ENCODE measurements at places on chromosomes 2 and 18.

- no peak for DNase-seq
Measured at GRCh38 chr2:187569042-187569441, 14.8 kb upstream of the TFPI start.

DNA sequence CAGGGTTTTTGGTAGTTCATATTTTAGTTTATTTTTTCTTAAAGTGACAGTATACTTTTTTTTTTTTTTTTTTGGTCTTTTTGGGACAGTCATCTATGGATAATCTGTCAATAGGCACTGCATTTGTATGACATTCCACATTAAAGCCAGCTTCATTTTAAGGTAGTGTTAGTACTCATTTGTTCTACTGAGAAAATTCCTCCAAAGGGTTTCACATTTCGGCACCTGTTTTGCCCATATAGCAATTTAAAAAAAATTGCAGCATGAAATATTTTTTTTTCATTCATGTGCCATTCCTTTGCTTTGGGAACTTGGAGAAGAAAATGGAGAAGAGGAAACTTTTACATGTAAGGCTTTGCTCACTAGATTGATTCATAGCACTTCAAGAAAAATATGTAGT is 276.3 kb upstream of the TCF4 start:
- no peak for DNase-seq

DNA sequence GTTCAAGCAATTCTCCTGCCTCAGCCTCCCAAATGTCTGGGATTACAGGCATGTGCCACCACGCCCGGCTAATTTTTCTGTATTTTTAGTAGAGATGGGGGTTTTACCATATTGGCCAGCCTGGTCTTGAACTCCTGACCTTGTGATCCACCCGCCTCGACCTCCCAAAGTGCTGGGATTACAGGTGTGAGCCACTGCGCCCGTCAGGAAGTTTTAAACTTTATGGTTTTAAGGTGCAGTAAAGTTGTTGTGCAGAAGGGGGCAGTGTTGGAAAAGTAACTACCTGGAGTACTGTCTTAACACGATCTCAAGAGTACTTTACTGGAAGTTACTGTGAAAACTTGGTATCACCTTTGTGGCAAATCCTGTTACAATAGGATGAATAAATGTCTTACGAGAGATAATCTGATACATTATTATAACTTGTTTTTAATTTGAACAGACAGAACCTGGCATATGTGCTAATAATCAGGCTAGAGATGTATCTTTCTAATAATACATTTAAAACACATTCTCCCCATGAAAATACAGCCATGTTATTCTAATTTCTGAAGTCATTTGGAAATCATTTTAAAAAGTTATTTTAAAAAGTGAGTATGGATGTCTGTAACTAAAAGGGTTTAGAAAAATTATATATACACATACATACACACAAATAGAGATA is 10.8 kb downstream of the SPDYA start:
- DNase-seq, result peak; percentile 59

GRCh38 chr2:201969938-201970785 is 63.5 kb upstream of the FZD7 start:
- peak; percentile 84 for DNase-seq

DNA sequence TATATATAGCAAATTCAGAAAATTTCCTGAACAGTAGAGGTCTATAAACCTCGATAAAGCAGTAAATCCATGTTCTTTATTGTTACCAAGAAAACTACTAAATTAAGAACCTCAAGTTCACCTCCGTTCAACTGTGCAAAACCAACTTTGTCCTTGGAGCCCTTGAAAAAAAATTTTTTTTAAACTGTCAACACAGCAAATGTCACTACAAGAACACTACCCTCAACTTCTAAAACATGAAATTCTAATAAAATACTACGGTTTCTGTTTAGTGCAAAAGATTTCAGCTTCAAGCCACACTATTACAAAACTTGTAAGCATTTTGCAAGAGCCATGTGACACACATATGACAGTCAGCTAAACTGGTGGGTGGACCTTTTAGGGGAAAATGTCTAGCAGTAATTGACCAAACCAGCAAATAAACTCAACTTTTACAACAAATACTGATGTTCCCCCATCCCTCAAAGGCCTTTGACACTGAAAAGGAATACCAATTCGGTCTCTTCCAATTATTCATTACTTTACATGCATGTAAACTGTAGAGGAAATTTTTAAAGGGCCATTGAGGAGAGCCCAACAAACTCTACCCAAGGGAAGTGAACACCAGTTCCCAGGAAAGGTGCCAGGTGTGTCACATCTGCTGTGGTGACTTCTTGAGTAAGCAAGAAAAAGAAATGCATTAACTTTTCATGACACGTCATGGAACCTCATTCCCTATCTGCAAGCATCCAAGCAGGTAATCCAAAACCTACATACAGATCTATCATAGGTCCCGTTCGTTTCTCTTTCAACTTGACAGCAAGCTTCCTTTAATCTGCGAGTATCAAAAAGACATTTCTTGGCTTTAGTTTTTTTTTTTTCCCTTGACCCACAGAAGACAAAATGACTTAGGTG is 1.4 kb downstream of the RAB1A start:
- DNase-seq, result peak; percentile 55

DNA sequence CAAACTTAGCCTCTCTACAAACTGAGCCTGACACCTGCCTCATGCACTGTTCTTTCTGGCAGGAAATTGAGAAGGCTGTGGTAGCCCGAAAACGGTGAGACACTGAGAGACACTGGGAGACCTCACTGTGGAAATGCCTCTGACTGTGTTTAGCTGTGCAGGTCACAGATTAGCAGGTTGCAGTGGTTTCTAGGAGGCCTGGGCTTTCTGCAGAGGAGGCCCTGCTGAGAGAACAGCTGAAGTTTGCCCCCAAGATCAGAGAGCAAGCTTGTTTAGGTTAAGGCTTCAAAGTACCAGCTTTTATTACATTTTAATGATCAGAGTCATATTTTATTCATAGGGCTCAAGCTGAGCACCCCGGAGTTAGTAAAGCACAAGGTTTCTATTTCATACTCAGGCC is 68.7 kb upstream of the LYPD6 start:
- no peak for DNase-seq
